Kidney (tissue), 22 donors: ENCODE measurements at places on chromosomes 16 and 17. TPM values are rescaled to one million over a fixed set of nuclear protein-coding genes. Genes with fewer than 3 reads are reported as not detected.

Gene TBC1D10B
- total RNA-seq = 32.7 TPM

DNA sequence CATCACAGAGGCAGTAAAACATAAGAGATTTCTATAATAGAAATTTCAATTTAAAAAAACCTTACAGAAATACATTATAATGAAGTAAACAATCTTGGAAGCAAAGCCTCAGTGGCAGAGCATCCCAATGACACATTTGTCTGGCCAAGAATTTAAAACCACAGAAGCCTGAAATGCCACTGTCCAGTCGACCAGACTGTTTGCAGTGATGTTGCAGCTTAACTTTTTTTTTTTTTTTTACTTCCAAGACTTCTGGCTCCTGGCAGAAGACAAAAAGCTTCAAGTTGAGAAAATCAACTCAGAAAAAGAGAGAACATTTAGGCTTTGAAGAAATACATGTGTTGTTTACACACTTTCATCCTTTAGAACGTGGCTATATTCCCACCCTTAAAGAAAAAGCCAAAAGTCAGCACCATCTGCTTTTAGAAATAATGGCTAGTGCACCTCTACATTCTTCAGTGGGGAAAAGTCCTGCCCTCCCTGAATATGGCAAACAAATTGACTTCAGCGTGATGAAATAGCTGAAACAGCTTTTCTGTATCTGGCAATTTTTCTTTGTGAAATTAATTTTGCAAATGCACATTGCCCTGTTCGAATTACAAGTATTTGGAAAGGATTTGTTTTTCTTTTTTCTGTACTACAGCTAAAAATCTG lies 205.5 kb upstream of the MON1B start:
- peak; percentile 12 for DNase-seq

DNA sequence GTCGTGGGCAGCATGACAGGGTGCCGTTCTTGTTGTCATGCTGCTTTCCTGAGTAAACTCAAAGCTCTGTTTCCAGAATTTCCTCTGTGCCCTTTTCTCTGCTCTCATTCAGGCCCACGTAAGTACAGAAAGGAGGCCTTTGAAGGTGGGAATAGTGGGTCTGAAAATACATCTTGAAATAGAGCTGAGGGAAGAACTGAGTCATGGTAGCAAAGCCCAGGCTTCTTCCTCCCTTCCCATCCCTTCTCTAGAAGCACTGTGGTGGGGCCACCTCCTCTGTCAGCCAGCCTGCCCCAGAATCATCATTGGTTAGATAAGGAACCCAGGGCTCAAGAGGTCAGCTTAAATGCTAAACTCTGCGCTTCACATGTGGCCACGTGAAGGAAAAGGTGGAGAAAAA lies 9.4 kb downstream of the CTRL start:
- no peak for DNase-seq

Gene TTYH2
- 7.1 TPM for total RNA-seq

DNA sequence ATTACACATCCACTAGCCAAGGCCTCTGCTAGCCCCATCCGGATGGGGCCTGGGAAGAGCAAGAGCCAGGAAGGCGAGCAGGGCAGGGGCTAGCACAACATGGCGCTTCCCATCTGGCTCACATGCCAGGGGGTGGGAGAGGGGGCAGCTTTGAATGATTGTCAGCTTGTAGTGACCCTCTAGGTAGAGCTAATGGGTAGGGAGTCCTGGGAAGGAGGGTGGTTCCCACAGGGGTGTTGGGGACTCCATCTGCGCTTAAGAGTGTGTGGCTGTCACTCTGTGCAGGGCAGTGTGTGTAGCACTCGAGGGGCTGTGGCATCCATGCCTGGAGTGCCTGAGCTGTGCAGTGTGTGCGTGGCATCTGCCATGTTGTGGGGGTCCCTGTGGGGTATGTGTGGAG lies 24.5 kb downstream of the ARHGAP23 start:
- no peak for DNase-seq

Gene TGFB1I1
- total RNA-seq = 54.4 TPM

GRCh38 chr16:89906140-89907025 lies 12.3 kb upstream of the MC1R start:
- no peak for DNase-seq

Gene GNAO1
- total RNA-seq = 4.3 TPM
